NCI-H2107 (cell line): ENCODE measurements at places on chromosomes 1 and 21.

DNA sequence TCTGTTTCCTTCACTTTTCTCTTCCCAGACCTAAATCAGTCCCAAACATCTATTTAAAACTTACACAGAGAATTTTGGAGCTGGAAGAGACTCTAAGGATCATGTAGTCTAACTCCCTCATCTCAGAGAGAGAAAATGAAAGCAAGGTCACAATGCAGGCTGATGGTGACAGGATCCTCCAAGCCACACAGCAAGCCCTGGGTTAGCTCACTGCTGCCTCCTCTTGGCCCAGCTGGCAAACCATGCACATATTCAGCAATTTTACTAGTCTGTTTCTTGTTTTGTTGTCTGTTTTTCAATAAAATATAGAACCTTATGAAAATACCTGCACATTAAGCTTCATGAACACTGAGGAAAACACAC is 27.7 kb upstream of the LY9 start:
- DNase-seq: peak; percentile 3

DNA sequence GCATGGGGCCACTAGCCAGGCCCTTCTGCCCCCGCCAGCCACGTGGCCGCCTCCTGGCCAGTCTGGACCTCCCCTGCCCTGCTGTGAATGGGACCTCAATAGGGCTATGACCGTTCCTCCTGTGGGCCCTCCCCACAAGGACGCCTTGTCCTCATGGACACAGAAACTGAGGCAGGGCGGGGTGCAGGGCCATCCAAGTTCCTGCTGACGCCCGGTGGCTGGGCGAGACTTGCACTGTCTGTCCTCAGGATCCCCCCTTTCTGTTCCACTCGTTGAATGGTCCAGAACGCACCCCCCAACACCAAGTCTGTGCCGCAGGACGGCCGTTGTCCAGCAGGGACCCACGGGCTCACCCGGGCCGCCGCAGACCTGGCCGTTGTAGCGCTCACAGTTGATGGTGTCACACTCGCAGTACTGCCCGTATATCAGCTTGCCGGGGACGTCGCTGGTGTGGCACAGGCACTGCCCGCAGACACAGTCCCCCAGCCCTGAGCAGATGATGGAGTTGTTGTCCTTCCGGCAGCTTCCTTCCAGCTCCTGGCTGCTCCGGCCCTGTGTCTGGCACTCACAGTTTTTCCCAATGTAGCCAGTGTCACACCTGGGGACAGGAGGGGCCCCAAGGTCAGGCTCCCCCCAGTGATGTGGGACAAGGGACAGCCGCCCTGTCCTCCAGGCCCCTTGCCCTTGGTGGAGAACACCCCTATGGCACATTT is 16.3 kb upstream of the PTTG1IP start:
- no peak for DNase-seq

- no peak for DNase-seq
Observed at GRCh38 chr1:227934476-227935313, 13.0 kb downstream of the WNT9A start.

GRCh38 chr1:104459886-104460285 is 710.2 kb downstream of the AMY1C start:
- no peak for DNase-seq

DNA sequence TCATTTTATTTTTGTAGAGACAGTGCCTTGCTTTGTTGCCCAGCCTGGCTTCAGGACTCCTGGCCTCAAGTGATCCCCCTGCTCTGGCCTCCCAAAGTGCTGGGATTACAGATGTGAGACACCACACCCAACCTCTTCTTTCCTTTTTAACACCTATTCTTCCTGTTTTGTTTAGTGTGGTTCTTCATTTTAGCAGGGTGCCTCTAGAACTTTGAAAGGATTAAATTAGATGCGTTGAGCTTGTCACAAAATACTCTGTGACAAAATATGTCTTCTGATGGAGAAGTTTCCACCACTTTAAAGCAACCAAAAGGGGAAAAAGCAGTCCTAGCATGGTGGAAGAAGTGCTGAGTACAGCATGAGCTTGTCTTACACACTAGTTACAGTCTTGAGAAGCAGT is 42.0 kb downstream of the CDC14A start:
- no peak for DNase-seq
